ENCODE measurements at places on chromosomes 5 and 9.

GRCh38 chr9:126156898-126157297, 169.7 kb upstream of the MVB12B start:
- DNase-seq, result no peak

DNA sequence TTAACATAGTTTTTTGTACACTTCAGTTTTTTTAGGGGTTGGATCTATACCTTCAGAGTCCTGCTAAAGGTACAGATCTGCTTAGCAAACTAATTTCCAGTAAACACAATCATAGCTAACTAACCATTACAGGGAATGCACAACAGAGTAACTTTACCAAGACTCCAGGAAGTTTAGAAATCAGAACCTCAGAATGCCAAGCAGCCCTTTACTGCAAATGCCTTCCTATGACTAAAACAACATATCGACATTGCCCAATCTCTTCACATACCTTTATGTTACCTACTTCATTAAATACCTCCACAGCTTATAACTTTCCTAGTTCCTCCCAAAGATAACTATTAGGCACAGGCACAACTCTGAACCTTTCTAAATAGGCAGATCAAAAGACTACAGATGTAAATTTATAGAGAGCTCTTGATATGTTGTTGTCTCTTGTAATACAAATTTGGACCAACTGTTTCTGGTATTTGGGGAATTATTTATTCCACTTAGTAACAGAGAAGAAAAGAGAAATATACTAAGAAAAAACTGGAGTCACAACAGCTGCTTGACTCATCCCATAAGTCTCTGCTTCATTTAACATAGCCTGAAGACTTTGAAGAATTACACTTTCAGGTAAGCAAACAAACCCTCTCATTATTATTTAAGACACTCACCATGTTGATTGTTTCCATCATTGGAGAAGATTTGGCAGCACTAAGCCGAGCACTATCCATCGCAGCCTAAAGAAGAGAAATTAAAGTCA, 46.0 kb upstream of the OR2K2 start:
- DNase-seq, result no peak

GRCh38 chr5:142015781-142016533, 3.1 kb upstream of the GNPDA1 start:
- DNase-seq, result peak; percentile 53

- no peak for DNase-seq
Measured at GRCh38 chr9:13809401-13809800, 504.5 kb downstream of the NFIB start.

GRCh38 chr9:114852050-114852594, 46.3 kb upstream of the TNFSF15 start:
- peak; percentile 91 for DNase-seq

GRCh38 chr9:32882705-32883104, 99.4 kb downstream of the TMEM215 start:
- DNase-seq, result no peak

- peak; percentile 23 for DNase-seq
Measured at GRCh38 chr9:106127776-106128175, 433.4 kb downstream of the TMEM38B start.

GRCh38 chr9:93096131-93096802, at the start of gene CARD19:
CARD19 (plus strand) TSS chr9:93096217; CDS start chr9:93096346, 129 bp downstream.
- DNase-seq, result no peak

GRCh38 chr5:1298723-1299510, 4.0 kb upstream of the TERT start:
- no peak for DNase-seq

DNA sequence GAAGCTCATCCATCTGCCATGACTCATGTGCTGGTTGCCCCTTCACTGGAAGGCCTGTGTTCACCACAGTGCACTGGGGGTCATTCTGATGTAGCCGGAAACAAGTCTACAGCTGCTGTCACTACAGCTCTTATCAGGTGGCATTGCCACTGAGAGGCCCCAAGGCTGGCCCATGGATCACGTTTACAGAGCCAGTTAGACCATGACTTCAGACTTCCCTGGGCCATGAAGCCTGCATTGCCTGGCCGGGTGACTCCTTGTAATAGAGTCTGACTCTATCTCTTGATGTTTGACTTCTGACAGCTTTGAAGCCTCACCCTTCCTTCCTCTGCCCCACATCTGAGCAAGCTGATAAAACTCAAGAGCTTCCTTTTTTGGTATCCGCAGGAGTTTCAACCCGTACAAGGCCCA, 473.5 kb upstream of the DAP start:
- no peak for DNase-seq

GRCh38 chr5:92468295-92468694, 1085.2 kb upstream of the ARRDC3 start:
- DNase-seq, result no peak

DNA sequence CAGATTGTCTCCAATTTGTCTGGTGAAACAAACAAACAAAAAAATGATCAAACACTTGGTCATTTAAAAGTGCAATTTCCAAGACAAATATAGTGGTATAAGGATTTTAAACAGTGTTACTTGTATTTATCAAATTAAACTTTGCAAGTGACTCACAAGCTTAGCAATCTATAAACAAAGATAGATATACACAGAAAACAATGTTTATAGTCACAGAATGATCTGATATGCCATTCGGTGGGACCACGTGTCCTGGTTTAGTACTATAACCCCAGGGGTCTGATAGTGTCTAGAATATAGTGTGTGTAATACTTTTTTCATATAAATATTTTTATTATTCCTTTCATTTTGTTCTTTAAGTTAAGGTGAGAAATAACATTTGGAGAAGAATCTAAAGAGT, 91.3 kb downstream of the DPYSL3 start:
- DNase-seq, result no peak

DNA sequence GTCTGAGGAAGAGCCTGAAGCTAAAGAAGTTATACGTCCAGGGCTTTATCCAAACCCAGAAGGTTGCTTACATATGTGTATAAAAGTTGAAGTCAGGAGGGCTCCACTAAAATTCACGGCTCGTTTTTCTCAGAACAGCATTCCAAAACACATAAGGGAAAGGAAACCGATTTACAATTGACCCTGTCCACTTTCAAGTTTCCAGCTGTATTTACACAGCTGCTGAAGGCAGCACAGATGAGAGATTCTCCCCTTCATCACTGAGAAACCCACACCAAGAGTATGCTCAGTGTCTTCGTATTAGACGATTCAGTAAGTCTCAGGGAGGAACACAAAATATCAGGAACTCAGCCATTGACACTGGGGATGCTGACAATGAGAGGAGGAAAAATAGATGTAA, 5.9 kb upstream of the NREP start:
- no peak for DNase-seq

DNA sequence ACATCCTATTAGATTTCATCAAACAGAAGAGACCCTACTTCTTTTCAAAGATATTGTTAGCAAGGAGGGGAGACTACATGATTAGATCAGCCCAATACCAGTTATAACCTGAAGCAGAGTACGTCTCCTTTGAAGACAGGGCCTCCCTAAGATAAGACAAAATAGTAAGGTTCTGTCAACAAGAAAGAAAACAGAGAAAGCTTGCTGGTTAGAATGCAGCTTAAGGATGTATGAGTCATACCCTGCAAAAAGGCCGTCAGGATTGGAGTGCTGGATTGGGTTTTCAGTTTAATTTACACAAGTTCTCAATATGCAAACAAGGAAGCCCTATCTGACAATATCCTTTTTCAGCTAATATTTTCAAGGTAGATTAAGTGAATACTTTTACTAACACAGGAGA, 1581.2 kb upstream of the WWC1 start:
- peak; percentile 13 for DNase-seq

DNA sequence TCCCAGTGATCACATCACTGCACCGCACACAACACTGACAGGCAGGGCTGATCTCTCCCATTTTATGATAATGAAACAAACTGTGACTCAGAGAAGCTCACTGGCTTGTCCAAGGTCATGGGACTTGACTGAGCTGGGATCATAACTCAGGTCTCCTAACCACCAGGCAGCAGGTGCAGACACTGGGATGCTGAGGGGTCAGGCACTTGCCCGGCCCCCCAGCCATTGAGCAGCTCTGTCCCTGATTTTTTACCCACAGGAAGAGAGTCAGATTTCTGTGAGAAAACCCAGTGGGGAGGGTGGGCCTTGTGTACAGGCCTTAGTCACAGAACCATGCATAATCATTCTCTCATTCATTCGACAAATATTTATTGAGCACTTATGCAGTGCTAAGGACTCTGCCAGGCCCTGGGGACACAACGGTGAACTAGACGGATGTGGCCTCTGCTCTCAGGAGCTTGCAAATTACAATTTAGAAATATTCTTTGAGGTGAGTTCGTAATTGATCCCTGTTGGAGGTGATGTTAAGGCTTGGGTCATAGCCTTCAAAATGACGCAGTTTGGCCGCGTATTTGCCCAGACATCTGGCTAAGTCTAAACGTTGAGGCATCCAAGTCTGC, 54.5 kb upstream of the TGFBR1 start:
- DNase-seq, result no peak

DNA sequence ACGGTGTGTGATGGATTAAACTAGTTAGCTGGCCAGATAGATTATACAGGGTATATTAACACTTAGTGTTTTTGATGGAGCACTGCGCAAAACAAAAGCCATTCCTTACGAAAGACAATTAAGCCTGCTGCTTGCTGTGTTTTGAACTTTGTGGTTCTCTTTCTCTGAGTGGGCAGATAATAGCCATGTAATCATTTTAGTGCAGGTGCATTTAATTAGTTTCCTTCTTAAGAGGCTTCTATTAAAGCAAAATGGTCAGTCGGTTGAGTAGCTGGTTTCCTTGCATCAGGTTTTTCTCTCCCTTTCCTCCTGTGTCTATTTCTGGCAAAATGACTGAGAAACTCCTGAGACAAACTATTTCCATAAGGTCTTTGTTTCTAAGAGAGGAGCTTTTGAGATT, 512.5 kb downstream of the DMAC1 start:
- no peak for DNase-seq

- DNase-seq, result peak; percentile 1
Measured at GRCh38 chr5:93925321-93925720, 183.9 kb upstream of the POU5F2 start.

GRCh38 chr5:112978836-112979235, 2.2 kb downstream of the DCP2 start:
- no peak for DNase-seq

- DNase-seq, result no peak
Measured at GRCh38 chr5:96072138-96072790, 110.6 kb upstream of the ELL2 start.

DNA sequence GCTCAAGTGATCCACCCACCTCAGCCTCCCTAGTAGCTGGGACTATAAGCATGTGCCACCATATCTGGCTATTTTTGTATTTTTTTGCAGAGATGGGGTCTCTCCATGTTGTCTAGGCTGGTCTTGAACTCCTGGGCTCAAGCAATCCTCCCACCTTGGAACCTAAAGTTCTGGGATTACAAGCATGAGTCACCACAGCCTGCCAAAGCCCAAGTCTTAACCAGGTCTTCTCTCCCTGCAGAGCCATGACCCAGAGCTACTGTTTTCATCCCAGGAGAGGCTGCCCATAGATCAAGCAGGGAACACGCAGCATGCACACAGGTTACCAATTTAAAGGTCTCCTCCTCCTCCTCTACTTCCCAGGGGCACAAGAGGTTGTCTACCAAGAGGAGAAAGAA, 29.7 kb downstream of the PCDHGC5 start:
- DNase-seq, result no peak

- DNase-seq, result no peak
Measured at GRCh38 chr9:26426551-26427131, 466.0 kb downstream of the CAAP1 start.

GRCh38 chr5:52994266-52994665, 5.1 kb downstream of the ITGA2 start:
- no peak for DNase-seq

DNA sequence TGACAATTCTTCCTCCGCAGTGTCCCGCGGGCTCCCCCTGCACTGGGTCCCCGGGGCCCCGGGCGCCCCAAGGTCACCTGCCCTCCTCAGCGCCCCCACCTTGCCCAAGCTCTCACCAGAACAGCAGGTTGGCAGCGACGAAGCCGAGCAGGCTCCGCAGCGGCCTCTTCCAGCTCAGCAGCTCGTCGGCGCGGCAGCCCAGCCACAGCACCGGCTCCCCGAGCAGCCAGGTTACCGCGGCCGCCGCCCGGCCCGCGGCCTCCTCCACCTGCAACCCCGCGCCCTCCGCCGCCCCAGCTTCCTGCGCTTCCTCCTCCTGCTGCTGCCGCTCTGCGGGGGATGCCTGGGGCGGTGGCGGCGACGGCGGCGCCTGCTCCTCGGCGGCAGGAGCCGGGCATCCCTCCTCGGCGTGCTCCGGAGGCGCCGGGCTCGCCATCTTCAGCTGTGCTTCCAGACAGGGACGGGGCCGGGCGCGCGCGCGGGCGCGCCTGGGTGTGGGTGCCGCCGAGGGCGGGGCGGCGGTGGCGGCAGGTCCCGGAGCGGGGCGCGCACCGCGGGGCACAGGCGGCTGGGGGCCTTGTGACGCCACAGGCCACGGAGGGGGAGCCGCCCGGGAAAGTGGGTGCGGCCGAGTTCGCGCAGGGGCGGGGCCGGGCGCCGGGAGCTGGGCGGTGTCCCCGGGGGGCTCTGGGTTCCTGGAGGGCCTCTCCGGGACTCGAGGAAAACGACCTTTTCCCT, at the start of gene RETREG1:
Gene RETREG1 (minus strand): TSS at position 462 of the 738 bp plus-strand sequence. CDS start 26 bp downstream, at position 436.
- no peak for DNase-seq

DNA sequence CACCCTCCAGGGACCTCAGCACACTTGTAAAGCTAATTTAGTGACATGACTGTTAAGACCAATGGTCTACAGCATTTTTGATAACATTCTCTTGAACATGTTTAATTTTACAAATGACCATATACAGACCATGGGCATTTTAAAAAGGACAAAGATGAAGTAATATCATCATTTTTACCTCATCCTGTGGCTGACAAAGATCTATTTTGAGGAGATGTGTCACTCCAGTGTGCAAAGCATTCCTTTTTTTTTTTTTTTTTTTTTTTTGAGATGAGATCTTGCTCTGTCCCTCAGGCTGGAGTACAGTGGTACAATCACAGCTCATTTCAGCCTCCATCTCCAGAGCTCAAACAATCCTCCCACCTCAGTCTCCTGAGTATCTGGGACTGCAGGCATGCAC, 118.2 kb upstream of the TBC1D2 start:
- peak; percentile 34 for DNase-seq

DNA sequence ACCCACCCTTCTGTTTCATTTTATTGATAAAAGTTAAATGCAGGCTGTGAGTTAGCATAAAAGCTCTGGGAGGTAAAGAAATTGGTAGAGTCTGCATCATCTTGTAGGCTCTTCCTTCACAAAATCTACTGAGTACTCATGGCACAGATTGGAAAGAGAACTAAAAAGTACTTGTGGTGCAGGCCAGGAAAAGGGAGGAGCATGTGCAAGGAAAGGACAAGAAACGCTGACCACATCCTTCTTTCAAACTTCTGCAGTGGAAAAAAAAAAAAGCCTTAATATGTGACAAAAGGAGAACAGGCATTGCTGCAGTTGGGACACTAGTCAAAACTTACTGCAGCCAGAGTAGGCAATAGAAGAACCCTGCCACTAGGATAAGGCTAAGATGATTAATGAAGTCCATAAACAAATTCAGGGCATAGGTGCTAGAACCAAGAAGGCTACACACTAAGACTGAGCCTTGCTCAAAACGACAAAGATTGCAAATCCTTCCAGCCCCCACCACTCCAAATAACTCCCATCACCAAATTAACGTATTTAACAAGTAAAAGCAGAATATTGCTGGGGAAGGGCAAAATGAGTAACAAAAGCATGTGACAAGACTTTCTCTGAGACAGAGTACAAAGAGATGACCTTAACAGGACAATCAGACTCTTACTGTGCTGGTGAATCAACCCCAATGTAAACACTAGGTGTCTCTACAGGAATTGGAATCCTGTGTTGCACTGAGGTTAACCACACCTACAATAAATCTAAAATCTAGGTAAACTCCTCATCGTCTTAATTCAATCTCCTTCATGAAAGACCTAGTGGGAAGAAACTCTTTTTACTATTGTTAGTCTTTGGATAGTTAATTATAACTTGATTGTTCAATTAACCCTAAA, 1024.8 kb downstream of the TLE1 start:
- no peak for DNase-seq
